ENCODE measurements at places on chromosomes 1 and 21.

GRCh38 chr1:237303929-237304328 is 261.9 kb downstream of the RYR2 start:
- no peak for DNase-seq

- DNase-seq: no peak
These were observed 29.4 kb downstream of the MIER1 start for GRCh38 chr1:66954208-66954607.

DNA sequence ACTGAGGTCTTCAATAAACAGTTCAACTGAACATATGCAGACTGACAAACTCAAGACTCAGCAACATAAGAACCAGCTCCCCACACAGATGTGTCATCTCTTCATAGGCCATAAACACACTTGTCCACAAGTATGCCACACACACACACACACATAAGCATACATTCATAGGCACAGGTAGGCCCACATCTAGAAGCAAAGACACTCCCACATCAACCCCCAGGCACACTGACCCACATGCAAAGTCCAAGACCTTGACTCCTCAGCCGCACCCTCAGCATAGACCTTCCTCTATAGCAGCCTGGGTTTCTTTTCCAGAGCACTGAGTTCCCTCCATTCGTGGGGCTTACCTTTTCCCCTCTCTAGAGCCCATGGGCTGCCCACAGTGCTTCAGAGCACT is 1.4 kb downstream of the LAD1 start:
- no peak for DNase-seq

DNA sequence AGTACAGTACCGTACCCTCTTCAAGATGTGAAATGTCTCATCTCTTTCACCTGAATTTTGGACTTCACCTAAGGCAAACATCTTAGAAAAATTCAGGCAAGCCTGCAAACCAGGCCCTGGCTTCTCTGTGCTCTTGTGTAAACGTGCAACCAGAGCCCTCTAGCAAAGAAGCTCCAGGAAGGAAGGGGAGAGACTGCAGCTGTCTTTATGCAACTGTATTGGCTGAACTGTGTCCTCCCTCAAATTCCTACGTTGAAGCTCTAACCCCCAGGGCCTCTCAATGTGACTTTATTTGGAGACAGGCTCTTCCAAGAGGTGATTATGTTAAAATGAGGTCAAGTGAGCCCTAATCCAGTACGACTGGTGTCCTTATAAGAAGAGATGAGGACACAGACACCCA is 60.3 kb downstream of the SLC45A1 start:
- DNase-seq: no peak

- peak; percentile 72 for DNase-seq
These were observed 10.7 kb downstream of the FMOD start for GRCh38 chr1:203340112-203340790.

DNA sequence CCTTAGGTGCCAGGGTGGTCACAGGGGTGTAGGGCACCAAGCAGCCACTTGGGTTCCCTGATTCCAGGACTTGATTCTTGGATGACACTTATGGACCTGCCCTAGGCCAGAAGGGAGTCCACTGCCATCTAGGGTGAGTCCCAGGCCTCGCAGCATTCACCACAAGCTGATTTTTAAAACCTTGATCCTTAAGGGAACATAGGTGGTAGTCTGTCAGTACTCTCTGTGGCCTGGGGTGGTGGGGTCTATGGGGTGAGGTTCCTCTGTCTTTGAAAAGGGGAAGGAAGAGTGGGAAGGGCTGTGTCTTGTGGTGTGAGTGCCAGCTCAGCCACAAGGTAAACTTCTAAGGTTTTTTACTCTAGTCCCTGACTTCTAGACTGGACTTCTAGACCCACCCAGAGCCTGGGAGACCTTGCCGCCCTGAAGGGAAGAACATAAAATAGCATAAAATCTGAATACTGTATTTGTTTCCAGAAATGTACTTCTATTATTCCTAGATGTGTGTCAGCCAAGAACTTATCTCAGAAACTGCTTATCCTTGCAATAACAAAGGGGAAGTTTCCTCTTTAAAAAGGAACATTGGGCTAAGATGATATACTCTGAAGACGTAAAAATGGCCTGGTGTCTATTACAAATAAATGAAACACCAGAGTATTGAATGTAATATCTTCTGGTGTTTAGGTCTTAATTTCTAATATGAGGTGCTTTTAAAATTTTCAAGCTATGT is 757.3 kb downstream of the LTN1 start:
- DNase-seq: no peak

DNA sequence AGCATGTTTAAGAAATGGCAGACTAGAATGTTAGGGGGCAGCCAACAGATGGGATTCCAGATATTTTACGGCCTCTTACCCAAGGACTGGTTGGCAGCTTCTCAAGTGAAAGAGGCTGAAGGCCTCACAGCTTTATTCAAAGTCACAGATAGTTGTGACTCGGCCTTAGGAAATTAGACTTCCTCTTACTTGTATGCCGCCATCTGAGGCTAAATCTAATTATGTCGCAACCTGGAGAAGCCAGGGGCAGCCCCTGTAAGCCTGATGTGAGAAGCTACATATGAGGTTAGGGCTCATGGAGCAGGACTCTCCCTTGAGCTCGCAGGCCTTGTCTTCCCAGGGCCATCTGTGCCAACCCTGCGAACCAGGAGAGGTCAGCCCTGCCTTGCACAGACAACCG is 352.5 kb downstream of the HHAT start:
- no peak for DNase-seq

GRCh38 chr1:90809093-90809492 is 92.0 kb upstream of the BARHL2 start:
- DNase-seq: no peak

DNA sequence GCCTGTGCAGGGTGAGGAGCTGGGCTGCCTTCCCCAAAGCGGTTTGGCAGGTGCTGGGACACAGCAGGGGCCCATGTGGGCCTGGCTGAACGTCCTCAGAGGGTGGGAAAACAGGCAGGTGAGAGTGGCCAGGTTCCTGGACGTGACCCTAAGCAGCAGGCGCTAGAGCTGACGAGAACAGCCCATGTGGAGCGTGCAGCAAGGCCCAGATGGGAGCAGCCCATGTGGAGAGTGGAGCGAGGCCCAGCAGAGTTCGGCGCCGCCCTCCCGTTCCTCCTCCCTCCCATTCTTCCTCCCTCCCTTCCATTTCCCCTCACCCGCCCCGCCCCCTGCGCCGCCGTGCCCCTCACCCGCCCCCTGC is 314.4 kb upstream of the VAMP3 start:
- no peak for DNase-seq

GRCh38 chr21:16773206-16773605 is 739.6 kb upstream of the CXADR start:
- DNase-seq: no peak

GRCh38 chr1:33390542-33390941 is 40.4 kb downstream of the PHC2 start:
- DNase-seq: no peak

DNA sequence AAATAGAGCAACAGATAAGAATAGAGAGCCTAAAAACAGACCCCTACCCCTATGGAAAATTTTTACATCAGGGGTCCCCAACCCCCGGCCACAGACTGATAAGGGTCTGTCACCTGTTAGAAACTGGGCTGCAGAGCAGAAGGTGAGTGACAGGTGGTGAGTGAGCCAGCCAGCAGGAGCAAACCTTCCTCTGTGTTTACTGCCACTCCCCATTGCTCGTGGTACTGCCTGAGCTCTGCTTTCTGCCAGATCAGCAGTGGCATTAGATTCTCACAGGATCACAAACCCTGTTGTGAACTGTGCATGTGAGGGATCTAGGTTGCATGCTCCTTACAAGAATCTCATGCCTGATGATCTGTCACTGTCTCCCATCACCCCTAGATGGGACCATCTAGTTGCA is 174.1 kb downstream of the FOXD2 start:
- DNase-seq: no peak

DNA sequence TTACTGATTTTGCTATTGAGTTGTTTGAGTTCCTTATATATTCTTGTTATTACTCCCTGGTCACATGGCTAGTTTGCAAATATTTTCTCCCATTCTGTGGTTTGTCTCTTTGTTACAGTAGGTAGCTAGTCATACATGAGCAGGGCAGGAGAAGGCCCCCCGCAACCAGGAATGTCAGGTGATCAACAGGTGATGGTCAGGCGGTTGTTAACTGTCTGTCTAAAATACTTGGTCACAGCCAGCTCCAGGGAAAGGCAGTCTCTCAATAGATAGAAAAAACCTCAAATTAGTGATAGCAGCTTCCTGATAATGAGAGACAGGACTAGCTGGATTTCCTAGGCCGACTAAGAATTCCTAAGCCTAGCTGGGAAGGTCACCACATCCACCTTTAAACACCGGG is 217.9 kb downstream of the RHOU start:
- DNase-seq: no peak

GRCh38 chr1:7846656-7847055 is 6.2 kb downstream of the UTS2 start:
- DNase-seq: no peak

DNA sequence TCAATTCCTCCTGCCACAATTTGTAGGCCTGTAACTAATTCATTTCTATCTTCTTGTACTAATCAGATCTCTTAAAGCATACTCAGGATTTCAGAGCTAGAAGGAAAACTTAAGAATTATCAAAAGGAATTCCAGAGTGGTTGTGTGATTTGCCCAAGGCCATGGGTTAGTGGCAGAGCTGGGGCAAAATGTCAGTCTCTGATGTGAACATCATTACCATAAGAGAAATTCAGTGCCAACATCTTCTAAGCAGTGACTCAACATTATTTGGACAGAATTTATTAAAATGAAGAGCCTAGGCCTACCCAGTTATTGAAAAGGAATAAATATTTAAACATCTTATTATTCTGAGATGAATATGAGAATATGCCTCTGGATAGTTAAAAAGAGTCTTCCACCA is 14.5 kb downstream of the ST6GALNAC5 start:
- no peak for DNase-seq

DNA sequence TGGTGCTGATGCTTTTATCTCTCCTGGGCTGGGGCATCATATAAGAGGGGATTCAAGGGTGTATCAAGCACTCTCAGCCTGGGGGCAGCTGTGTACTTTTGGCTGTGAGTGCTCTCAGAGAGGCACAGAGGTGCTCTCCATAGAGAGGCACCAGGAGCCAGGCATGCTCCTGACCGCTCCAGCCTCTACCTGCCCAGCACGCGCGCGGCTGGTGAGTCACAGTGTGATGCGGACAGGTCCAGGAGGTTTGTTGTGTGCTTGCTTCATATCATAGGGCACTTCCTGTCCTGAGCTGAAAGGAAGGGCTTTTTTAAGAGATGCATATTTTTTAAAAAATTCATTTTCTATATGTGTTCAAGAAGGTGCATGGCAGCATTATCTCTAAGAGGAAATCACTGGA is 93.6 kb upstream of the BCAR3 start:
- peak; percentile 83 for DNase-seq

- DNase-seq: no peak
These were observed 1016.1 kb downstream of the KCNT2 start for GRCh38 chr1:195591917-195592672.

DNA sequence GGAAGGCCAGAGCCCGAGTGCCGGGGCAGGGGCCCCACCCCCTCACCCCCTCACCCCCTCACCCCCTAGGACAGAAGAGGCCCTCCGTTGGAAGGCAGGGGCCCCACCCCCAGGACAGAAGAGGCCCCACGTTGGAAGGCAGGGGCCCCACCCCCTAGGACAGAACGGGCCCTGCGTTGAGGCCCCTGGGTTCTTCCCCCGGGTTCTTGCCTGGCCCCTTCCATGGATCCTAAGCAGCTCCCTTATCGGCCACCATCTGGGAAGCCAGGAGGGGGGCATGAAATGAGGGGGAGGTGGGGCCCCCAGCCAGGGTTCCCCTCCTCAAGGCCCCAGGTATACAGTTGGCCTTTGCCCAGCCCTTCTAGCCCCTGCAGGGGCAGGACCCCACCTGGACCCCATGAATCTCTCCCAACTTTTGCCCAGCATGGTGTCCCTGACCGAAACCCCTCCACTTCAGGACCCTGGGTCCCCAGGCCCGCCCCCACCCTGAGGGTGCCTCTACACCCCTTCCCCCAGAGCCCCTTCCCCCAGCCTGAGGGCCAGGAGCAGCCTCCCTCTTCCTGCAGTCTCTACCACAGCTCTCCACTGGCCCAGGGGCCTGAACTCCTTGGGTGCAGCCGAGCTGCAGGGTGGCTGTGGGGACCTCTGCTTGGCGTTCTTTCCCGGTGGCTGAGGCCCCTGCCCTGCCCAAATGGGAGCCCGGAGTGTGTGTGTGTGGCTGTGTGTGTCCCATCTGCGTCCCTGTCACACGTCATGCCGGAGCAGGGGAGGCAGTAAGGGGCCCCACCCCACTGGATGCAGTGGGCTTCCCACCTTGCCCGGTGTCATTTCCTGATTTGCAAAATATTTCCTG is 4.3 kb upstream of the VWA1 start:
- DNase-seq: peak; percentile 61

All from upper lobe of right lung (tissue), 1 donor.